ENCODE measurements at places on chromosomes 12 and 14. TPM values are rescaled to one million over a fixed set of nuclear protein-coding genes. Genes with fewer than 3 reads are reported as not detected.

DNA sequence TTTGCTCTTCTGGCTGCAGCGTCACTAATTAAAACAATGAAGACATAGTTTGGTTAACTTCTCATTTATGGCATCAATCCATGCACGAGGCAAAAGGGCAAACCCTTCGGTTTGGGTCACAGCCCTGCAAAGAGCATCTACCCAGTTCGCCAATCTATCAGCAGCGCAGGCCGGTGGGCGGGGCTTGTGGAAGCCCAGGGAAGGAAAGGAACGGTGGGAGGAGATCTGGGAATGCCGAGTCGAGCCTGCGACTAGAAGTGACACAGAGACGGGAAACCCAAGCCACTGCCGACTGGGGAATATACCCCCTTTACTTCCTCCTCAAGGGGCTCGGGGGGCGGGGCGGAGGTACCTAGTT is 466 bp downstream of the KICS2 start:
- H3K4me1 ChIP-seq, result no peaks in the 10 kb centered on the region
- peak; percentile 72 for DNase-seq
- H3K4me3 ChIP-seq, result peak overlapping the region; percentile 67
- no peaks in the 10 kb centered on the region for H3K27me3 ChIP-seq
- H3K36me3 ChIP-seq, result no peaks in the 10 kb centered on the region

DNA sequence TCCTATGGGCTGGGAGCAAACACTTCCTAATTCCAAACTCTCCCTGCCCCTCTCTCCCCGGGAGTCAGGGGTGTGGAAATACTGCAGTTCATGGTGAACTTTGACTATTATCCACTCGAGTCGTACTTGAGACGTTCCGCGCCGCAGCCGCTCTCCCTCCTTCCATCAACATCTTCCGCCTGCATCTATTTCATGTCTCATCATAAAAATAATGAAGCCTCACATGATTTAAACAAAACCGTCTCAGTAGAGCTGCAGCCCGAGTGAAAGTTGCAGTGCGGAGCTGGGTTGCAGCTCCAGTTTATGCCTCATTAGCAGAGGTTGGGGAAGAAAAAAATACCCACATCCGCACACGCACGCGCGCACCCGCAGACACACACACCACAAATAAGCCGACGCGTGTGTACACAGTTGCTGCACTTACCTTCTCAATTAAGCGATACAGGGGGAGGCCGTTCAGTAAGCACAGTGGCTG is 283 bp downstream of the LMO3 start:
- H3K4me3 ChIP-seq, result peak overlapping the region; percentile 62
- H3K27ac ChIP-seq, result no peak overlapping the region
- H3K36me3 ChIP-seq, result no peaks in the 10 kb centered on the region
- peaks cover 2% of the 10 kb centered on the region for H3K4me1 ChIP-seq

- no peak within 1 kb of the TSS for H3K27ac ChIP-seq
- no peak for DNase-seq
Observed at GRCh38 chr12:57434517-57435223, at the start of gene INHBC. Gene INHBC (plus strand): TSS chr12:57434784. CDS start chr12:57434887, 103 bp downstream.

DNA sequence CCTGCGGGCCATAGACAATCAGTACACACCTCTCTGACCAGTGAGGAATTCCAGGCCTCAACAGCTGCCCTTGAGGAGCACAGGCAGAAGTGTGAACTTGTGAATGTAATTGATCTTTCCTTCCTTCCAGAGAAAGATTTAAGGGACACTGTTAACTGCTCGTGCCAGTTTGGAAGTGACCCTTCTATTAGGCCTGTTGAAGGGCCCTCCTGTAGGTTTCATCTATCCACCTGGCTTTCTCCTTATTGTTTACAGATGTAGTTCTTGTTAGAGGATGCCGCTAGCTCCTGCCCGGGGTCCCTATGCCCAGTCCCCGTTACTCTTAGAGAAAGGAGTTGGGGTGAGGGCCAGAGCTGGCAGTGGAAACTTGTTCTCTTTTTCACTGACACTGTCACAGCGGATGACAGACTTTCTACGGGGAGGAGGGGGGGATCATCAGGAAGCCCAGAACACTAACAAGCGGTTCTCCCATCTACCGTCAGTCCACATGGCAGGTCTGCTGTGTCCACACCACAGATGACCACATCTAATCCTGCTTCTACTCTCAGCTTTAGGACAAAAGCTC is 42.6 kb downstream of the SH2B3 start:
- H3K27ac ChIP-seq, result no peak overlapping the region
- H3K27me3 ChIP-seq, result no peaks in the 10 kb centered on the region
- peaks cover 13% of the 10 kb centered on the region for H3K4me1 ChIP-seq

- peak; percentile 78 for DNase-seq
- no peak overlapping the region for H3K27ac ChIP-seq
- no peak overlapping the region for H3K4me3 ChIP-seq
- no peaks in the 10 kb centered on the region for H3K27me3 ChIP-seq
- H3K36me3 ChIP-seq, result no peaks in the 10 kb centered on the region
Observed at GRCh38 chr12:15540469-15540872, 218.2 kb downstream of the PTPRO start.

GRCh38 chr14:91935586-91935985 is 11.9 kb downstream of the FBLN5 start:
- no peak overlapping the region for H3K27ac ChIP-seq
- no peaks in the 10 kb centered on the region for H3K27me3 ChIP-seq
- H3K4me3 ChIP-seq, result no peak overlapping the region
- no peak for DNase-seq

DNA sequence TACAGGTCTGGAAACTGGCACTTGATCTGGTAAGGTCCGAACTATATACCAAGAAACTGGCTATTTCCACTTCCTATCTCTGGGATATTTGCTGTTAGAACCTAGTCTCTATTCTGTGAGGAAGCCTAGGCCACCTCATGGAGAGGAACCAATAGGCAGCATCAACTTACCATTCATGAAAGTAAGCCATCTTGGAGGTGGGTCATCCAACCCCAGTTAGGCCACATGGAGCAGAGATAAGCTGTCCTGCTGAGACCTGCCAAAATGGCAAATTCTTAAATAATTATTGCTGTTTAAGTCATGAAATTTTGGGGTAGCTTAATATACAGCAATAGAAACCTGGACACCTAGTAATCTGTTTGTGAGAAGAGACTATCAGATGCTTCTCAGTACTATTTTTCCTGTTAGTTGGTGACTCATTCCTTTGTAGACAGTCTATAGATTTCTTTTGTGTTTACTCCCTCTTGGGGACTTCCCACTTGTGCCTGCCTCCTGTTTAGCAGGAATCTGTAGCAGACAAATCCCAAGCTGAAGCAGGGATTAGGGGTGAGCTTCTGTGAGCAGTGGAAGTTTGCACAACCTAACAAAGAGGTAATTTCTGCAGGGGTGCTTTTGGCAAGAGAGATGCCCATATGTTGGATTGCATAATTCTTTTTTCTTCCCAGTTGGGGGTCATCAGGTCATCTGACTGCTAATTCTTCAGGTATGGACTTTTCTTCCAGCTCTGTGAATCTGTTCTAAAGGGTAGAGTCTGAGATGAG is 136.8 kb downstream of the IGF1 start:
- H3K4me3 ChIP-seq, result no peak overlapping the region
- DNase-seq, result peak; percentile 16
- no peaks in the 10 kb centered on the region for H3K36me3 ChIP-seq
- no peak overlapping the region for H3K27ac ChIP-seq
- H3K27me3 ChIP-seq, result no peaks in the 10 kb centered on the region

DNA sequence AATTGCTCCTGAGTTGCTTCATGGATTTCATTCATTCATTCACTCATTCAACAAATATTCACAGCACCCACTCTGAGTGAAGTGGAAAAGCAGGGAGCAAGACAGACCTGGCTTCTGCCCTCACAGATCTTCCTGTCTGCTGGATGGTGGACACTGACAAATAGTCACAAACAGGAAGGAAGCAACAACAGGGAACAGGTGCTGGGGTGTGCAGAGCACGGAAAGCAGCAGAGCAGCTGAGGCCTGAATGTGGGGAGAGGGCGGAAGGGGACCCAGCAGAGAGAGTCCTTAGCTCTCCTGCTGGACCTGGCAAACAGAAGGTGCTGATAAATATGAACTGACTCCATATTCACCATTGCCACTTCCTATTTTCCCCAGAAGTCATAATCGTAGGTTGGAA is 54.4 kb downstream of the SETD3 start:
- DNase-seq, result no peak
- H3K4me3 ChIP-seq, result no peak overlapping the region
- peaks cover 6% of the 10 kb centered on the region for H3K36me3 ChIP-seq
- no peak overlapping the region for H3K27ac ChIP-seq
- H3K27me3 ChIP-seq, result no peaks in the 10 kb centered on the region

GRCh38 chr12:42887657-42888056 is 298.1 kb upstream of the PRICKLE1 start:
- peaks cover 2% of the 10 kb centered on the region for H3K4me1 ChIP-seq
- H3K4me3 ChIP-seq, result no peak overlapping the region
- no peaks in the 10 kb centered on the region for H3K36me3 ChIP-seq
- no peak overlapping the region for H3K27ac ChIP-seq
- no peaks in the 10 kb centered on the region for H3K27me3 ChIP-seq

DNA sequence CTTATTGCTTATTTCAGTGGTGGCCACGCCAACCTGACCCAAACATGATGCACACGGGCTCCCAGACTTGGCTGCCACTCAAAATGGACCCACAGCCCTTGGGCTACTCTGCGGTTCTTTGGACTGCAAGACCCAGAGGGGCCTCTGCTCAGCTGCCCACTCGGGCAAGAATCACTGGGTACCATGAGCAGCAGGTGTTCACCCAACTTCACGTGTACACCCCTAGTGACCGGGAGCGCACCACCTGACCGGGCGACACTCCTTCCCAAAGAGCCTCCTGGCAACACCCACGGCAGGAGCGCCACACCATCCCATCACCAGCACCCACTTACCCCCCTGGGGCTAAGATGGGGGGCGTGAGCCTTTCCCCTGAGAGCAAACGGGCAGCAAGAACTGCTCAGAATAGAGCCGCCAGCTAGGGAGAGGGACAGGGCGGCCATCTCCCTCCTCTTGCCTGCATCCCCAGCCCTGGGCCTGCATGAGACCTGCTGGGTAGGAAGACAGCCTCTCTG is 32.0 kb downstream of the CCNK start:
- peaks cover 15% of the 10 kb centered on the region for H3K4me1 ChIP-seq
- H3K4me3 ChIP-seq, result no peak overlapping the region
- peaks cover 38% of the 10 kb centered on the region for H3K36me3 ChIP-seq
- no peak overlapping the region for H3K27ac ChIP-seq
- H3K27me3 ChIP-seq, result no peaks in the 10 kb centered on the region
- DNase-seq, result no peak

DNA sequence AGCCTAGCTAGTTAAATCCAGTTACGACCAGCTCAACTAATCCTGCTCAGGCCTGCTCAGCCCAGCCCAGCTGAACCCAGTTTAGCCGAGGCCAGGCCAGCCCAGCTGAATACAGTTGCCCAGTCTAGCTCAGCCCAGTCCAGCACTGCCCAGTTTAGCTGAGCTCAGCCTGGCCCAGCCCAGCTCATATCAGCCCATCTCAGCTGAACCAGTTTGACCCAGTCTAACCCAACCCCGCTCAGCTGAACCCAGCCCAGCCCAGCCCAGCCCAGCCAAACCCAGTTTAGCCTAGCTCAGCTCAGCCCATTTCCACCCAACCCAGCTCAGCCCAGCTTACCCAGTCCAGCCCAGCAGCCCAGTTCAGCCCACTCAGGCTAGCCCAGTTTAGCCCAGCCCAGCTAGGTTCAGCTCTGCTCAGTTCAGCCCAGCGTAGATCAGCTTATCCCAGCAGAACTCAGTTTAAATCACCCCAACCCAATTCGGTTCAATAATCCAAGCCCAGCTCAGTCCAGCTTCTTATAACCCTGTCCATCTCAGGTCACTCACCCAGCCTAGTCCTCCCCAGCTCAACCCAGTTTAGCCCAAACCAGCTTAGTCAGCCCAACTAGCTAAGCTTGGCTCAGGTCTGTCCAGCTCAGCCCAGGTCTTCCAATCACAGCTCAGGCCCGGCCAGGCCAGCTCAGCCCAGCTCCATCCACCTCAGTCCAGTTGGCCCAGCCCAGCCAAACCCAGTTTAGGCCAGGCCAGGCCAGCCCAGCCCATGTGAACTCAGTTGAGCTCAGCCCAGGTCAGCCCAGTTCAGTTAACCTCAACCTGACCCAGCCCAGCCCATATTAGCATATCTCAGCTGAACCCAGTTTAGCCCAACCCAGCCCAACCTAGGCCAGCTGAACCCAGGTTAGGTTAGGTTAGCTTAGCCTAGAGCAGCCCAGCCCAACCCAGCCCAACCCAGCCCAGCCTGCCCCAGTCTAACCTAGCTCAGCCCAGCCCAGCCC is 76.7 kb downstream of the TMEM121 start:
- no peaks in the 10 kb centered on the region for H3K4me1 ChIP-seq
- no peak overlapping the region for H3K4me3 ChIP-seq
- no peak overlapping the region for H3K27ac ChIP-seq

DNA sequence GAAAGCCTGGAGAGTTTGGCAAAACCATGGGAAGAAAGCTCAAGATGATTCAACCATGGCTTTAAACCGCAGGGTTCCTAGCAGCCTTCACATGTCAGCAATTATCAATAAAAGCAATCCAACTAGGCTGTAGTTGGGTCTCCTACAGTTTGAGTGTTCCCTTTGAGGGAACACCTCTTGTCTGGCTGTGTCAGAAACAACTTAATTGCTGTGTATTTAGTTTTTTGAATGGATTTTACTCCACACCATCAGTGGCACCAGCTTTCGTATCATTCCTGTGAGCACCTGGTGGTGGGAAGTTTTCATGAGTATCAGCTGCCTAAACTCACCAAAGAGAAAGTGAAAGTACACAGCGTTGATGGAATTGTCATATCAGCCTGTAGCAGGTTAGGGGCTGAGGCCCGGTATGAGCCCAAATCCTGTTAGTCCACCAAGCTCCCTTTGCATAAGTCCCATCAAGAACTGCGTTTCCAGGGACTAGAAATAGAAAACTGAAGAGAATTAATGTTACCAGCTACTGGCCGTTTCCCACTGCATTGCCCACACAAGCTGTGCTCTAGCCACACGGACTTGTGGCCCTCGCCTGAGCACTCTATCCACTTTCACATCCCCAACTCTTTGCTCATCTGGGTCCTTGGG is 10.9 kb upstream of the IL26 start:
- H3K27ac ChIP-seq, result no peak overlapping the region
- no peak overlapping the region for H3K4me3 ChIP-seq
- no peaks in the 10 kb centered on the region for H3K36me3 ChIP-seq
- H3K4me1 ChIP-seq, result peaks cover 8% of the 10 kb centered on the region

- peak; percentile 74 for DNase-seq
- peaks cover 3% of the 10 kb centered on the region for H3K4me1 ChIP-seq
- no peak overlapping the region for H3K4me3 ChIP-seq
- H3K36me3 ChIP-seq, result no peaks in the 10 kb centered on the region
- H3K27ac ChIP-seq, result peak overlapping the region; percentile 25
- peaks cover 5% of the 10 kb centered on the region for H3K27me3 ChIP-seq
Observed at GRCh38 chr14:103315351-103315911, 18.6 kb upstream of the EIF5 start.

DNA sequence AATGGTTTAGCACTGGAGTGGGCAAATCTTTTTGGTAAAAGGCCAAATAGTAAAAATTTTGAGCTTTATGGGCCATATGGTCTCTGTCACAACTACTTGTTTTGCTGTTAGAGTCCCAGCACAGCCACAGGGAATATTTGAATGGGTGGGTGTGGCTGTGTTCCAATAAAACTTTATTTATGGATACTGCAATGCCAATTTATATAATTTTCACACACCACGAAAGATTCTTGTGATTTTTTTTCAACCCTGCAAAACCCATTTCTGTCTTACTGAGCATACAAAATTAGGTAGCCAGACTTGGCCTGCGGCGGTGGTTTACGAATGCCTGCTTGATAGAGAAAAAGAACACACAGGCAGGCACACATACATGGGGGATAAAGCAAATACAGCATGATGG is 28.3 kb downstream of the TMEM120B start:
- H3K27ac ChIP-seq, result no peak overlapping the region
- no peak overlapping the region for H3K4me3 ChIP-seq
- no peaks in the 10 kb centered on the region for H3K27me3 ChIP-seq
- DNase-seq, result no peak
- H3K4me1 ChIP-seq, result peaks cover 4% of the 10 kb centered on the region

KRT73 gene
- total RNA-seq, result not detected

B3GNT4 gene
- under 0.01 TPM for total RNA-seq

POLE2 gene
- total RNA-seq, result 18.1 TPM

LARP4 gene
- total RNA-seq, result 41.7 TPM

GPR162 gene
- 1.7 TPM for total RNA-seq

All from IMR-90 (cell line).